ENCODE measurements at places on chromosomes 5 and 9.

DNA sequence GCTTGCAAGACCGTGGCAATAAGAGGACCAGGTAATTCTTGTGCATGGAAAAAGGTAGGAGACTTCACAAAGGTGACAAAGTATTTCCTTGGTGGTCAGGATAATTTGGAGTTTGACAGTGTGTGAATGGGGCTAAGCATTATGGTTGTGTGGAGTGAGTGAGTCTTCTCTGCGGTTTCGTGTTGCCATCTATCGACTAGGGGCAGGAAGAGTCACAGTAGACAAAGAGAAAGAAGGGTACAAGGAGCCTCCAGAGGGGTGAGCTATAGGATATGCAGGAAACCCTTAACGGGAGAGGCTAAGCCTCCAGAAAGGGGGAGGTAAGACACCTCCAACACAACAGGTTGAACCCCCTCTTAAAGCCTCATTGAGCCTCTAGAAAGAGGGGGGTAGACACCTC, 64.0 kb upstream of the RANBP6 start:
- H3K4me1 ChIP-seq = peaks cover 2% of the 10 kb centered on the region
- no peaks in the 10 kb centered on the region for H3K27me3 ChIP-seq
- H3K36me3 ChIP-seq = no peaks in the 10 kb centered on the region
- DNase-seq = no peak
- H3K4me3 ChIP-seq = peak overlapping the region; percentile 79
- H3K27ac ChIP-seq = no peak overlapping the region

- DNase-seq = peak; percentile 55
- no peaks in the 10 kb centered on the region for H3K27me3 ChIP-seq
- H3K36me3 ChIP-seq = no peaks in the 10 kb centered on the region
- no peak overlapping the region for H3K4me3 ChIP-seq
These were observed 156.7 kb upstream of the TLX3 start for GRCh38 chr5:171152382-171152781.

DNA sequence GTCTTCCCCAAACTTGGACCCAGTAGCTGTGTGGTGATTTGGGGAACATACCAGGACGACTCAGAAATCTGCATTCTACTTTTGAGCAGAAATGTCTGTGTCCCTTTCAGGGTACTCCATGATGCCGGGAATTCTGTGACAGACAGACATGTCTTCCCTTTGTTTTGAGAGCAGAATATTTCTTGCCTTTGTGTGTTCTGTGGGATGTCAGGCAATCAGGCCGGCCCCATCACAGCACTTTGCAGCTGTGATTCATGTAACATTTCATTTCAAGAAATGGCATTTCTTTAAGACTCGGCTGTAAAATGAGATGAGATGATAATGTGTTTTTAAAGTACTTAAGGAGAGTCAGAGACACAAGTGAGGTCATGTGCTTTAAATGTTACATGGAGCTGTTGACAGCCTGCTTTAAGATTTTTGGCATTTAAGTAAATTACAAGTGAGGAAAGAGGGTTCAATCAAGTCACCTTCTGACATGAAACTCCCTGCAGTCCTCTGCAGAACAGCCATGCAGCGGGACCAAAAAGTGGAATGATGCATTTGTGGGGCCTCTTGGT, 98.7 kb downstream of the SLC28A3 start:
- H3K27ac ChIP-seq = no peak overlapping the region
- no peaks in the 10 kb centered on the region for H3K4me1 ChIP-seq
- DNase-seq = no peak

DNA sequence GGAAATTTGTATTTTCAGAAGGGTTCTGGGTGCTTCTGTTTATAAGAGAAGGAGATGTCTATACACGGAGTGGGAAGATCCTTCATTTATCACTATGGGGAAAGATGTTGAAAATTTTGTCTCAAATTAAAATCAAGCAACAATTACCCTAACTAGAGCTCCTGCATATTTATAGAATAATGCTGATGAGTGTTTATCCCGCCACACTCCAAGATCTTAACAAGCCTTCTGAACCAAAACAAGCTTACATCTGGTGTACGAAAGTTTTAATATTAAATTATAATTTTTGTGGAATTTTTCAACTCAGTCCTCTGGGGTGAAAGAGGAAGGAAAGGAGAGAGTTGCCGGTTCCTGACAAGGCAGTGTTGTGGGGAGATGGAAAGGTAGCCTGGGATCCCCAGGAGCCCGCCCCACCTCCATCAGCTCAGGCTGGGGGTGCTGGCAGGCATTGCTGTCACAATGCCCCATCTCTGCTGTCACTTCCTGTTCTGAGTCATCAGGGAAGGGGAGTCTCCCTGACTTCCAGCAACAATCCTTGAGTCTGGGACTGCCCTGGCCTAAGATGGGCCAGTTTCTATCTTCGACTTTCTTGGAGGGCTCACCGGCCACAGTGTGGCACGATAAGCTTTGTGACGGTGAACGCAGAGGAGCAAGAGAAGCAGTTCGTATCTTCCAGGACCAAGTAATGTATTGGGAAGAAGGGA, 64.5 kb downstream of the ERAP1 start:
- peak; percentile 66 for DNase-seq
- peaks cover 4% of the 10 kb centered on the region for H3K4me1 ChIP-seq
- no peaks in the 10 kb centered on the region for H3K27me3 ChIP-seq
- H3K4me3 ChIP-seq = no peak overlapping the region
- H3K36me3 ChIP-seq = peaks cover 100% of the 10 kb centered on the region
- H3K27ac ChIP-seq = no peak overlapping the region

DNA sequence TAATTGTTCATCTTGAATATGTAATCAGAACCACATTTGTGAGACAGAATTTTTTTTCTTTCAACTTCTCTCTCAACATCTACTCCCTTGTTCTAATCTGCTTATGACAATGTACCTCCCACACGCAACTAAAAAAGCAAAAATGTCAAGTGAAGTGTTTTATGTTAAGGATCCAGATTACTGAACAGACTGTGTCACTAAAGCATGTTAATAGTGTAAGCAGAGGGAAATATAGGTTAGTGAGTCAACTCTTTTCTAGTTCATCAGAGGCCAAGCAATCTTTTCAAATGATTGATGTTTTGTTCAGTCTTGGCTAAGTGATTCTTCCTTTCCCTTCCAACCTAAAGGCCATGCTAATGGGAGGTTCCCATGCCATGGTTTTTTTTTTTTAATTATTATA, 34.7 kb upstream of the IDNK start:
- H3K4me3 ChIP-seq = no peak overlapping the region
- H3K27ac ChIP-seq = no peak overlapping the region
- H3K36me3 ChIP-seq = no peaks in the 10 kb centered on the region
- H3K4me1 ChIP-seq = no peaks in the 10 kb centered on the region
- H3K27me3 ChIP-seq = no peaks in the 10 kb centered on the region
- DNase-seq = no peak

DNA sequence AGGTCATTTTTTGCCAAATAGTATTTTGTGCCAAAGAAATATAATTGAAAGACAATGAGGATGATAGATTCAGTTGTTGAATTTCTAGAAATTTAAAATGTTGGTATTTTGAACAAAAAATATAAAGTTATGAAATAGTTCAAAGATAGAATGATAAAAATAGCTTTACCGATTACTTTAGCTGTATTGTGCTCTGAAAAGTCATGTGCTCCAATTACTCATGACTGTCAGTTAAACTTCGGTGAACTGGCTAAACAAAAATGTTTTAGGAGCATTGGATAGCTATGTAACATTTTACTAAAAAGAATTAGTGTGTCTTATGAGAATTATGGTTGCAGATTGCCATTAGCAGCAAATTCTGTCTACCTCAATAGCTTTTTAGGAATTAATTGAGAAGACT, 177.3 kb upstream of the VCAN start:
- no peak overlapping the region for H3K27ac ChIP-seq
- H3K4me3 ChIP-seq = no peak overlapping the region
- no peak for DNase-seq
- H3K4me1 ChIP-seq = no peaks in the 10 kb centered on the region
- no peaks in the 10 kb centered on the region for H3K36me3 ChIP-seq

DNA sequence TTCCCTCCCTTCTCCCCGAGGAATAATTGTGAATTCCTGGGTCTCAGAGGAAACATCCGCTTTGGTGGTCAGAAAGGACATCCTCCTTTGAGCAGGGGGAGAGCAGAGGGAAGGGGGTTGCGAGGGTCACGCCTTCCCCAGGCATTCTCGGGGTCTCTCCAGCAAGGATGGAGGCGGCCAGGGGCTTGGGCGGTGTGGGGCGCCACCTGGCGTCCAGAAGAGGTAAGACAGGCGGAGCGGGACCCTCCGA, 129.1 kb downstream of the KCNIP1 start:
- H3K4me3 ChIP-seq = peak overlapping the region; percentile 21
- peaks cover 21% of the 10 kb centered on the region for H3K4me1 ChIP-seq
- H3K27me3 ChIP-seq = no peaks in the 10 kb centered on the region
- no peak for DNase-seq

DNA sequence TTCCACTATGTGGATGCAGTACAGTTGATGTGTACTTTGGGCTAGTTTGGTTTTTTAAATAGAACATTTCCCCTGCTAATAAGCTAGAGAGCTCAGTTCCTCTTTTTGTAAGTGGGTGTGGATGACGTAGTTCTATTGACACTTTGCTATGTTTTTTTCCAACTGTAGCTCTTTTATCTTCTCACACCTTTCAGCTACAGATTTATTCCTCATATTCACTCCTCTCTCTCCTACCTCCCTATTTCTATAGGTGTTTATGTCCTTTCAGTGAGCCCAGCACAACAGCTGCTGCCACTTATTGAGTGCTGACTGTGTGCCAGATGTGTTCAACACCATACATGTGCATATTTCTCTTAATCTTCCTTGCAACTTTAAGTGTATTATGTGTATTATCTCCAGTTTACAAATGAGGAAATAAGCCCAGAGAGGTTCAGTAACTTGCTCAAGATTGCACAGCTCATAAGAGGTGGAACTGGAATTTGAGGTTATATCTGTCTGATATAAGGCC, 215.7 kb downstream of the SEMA6A start:
- H3K4me1 ChIP-seq = peaks cover 4% of the 10 kb centered on the region
- no peak overlapping the region for H3K27ac ChIP-seq
- H3K36me3 ChIP-seq = no peaks in the 10 kb centered on the region
- H3K4me3 ChIP-seq = no peak overlapping the region

GRCh38 chr5:51859624-51860023, 476.4 kb downstream of the ISL1 start:
- no peak for DNase-seq
- no peaks in the 10 kb centered on the region for H3K36me3 ChIP-seq
- no peak overlapping the region for H3K27ac ChIP-seq
- H3K27me3 ChIP-seq = no peaks in the 10 kb centered on the region
- H3K4me3 ChIP-seq = no peak overlapping the region

- H3K27ac ChIP-seq = no peak overlapping the region
- peaks cover 15% of the 10 kb centered on the region for H3K4me1 ChIP-seq
- H3K27me3 ChIP-seq = no peaks in the 10 kb centered on the region
- H3K36me3 ChIP-seq = no peaks in the 10 kb centered on the region
These were observed 29.3 kb downstream of the CSF2 start for GRCh38 chr5:132102944-132103331.

GRCh38 chr9:96249746-96250145, 52.2 kb downstream of the HSD17B3 start:
- DNase-seq = no peak
- H3K27ac ChIP-seq = no peak overlapping the region
- no peaks in the 10 kb centered on the region for H3K36me3 ChIP-seq
- H3K4me3 ChIP-seq = no peak overlapping the region

GRCh38 chr9:22136461-22137096, 127.5 kb upstream of the CDKN2B start:
- no peaks in the 10 kb centered on the region for H3K36me3 ChIP-seq
- no peak overlapping the region for H3K4me3 ChIP-seq
- no peaks in the 10 kb centered on the region for H3K27me3 ChIP-seq
- H3K27ac ChIP-seq = no peak overlapping the region
- no peaks in the 10 kb centered on the region for H3K4me1 ChIP-seq

DNA sequence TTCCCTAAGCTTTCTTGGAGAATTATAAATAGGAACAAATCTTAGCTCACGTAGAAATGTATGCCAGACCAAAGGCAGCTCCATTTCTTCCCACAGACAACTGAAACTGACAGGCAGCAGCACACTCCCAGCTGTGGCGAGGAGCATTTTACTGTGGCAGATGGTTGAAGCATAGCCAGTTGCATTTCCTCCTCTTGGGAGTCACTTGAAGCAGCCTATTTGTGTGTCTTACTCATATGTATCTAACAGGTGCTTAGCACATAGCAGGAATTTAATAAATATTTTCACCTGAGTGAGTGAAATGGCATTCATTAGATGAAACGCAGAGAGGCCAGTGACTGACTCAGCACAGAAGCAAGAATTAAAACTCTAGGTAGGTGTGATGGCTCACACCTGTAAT, 12.3 kb upstream of the MTMR12 start:
- H3K27ac ChIP-seq = no peak overlapping the region
- H3K36me3 ChIP-seq = no peaks in the 10 kb centered on the region
- H3K4me1 ChIP-seq = no peaks in the 10 kb centered on the region

DNA sequence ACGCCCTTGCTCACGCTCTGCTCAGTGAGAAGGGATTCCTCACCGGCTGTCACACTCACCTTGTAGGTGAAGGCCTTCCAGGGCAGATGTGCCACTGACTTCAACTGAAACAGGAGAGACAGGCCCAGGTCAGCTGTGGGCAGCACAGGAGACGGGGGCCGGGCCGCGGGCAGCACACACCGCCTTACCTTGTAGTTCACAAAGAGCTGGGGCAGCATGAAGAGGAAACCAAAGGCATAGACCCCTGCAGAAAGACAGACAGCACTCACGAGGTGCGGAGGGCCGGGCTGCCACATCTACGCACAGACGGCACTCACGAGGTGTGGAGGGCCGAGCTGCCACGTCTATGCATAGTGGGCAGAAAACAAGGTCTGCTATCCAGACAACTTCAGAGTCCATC, 23.3 kb downstream of the CLPTM1L start:
- H3K4me1 ChIP-seq = peaks cover 6% of the 10 kb centered on the region
- H3K27ac ChIP-seq = no peak overlapping the region
- no peaks in the 10 kb centered on the region for H3K27me3 ChIP-seq

DNA sequence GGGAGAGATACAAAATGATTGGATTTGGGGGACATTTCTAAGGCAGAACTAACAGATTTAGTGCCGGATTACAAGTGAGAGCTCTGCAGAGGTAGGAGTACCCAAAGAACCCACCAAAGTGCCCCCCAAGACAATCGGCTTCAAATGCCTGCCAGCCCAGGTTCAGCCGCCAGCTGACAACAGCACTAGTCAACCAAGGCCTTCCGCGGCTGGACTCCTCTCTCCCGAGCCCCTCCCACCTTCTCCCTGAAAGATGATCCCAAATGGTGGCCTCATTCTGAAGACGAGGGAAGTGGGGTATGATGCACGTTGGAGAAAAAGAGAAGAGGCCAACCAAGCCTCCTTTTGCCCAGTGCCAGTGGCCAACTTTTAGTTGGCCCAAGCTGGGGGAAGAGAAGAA, 210.4 kb upstream of the SLC30A5 start:
- no peak overlapping the region for H3K4me3 ChIP-seq
- H3K36me3 ChIP-seq = no peaks in the 10 kb centered on the region
- no peaks in the 10 kb centered on the region for H3K4me1 ChIP-seq

GRCh38 chr9:99650187-99650874, 171.4 kb upstream of the NR4A3 start:
- no peak for DNase-seq
- no peak overlapping the region for H3K27ac ChIP-seq
- H3K4me3 ChIP-seq = no peak overlapping the region
- no peaks in the 10 kb centered on the region for H3K27me3 ChIP-seq

Measured in mesenchymal stem cell (in vitro differentiated cells and primary cell).